GF-D8 (cell line): ENCODE measurements at places on chromosomes 16 and 17.

GRCh38 chr17:16593356-16594102 is 24.5 kb upstream of the ZNF287 start:
- DNase-seq, result no peak

DNA sequence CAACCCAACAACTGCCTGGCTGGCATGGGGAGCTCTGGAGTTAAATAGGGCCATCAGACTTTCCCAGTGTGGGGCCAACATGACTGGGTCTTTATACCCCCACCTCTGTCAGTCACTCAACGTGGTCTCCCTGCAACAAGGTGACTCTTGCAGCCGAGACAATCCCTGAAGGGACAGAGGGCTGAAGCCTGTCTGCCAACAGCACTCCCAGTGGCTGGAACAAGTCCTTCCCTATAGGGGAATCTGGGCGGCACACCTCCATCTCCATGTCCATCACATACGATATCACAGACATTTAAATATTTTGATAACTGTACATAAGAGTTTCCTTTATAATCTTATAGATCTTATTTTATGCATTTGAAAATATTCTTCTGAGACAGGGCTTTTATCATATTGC is 4.8 kb upstream of the MAPT start:
- no peak for DNase-seq

DNA sequence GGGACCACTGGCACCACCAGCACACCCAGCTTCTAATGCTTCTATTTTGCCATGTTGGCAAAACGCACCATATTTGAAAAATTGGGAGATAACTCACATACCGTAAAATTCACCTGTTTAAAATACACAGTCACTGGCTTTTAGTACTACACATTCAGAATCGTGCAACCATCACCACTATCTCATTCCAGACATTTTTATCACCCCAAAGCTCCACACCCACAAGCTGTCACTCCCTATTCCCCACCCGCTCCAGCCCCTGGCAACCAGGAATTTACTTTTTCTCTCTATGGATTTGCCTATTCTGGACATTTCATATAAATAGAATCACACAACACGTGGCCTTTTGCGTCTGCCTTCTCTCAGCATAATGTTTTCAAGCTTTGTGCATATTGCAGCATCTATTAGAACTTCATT is 25.0 kb downstream of the PPL start:
- no peak for DNase-seq

DNA sequence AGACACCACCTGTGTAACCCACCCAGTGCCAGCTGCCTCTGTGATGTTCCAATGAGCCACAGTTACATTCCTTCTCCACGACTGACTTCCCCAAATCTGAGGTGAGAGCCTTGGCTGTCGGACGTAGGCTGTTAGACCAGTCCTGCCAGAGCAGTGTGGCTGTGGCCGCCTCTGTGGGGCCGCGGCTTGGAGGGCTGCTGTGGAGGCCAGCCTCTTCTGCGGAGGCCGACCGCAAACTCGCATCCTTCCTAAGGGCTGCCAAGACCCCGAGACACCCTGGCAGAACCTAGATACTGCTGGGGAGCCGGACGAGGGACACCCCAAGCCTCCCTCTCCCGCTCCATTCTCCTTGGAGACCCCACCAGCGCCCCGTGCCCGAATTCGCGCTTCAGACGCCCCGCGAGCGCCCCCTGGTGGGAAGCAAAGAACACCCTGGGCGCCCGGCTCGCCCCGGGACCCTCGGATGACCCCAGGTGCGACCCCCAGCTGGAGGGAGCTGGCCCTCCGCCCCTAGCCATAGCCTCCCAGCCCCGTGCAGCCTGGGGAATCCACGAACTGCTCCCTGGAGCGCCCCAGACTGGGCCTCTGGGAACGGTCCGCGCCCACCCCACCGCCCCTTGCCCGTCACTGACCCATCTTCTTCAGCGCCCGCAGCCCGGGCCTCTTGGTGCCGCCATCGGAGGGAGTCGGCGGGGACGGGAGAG is 547 bp downstream of the PLCD3 start:
- no peak for DNase-seq

GRCh38 chr17:30391534-30391933 is 12.8 kb downstream of the CPD start:
- DNase-seq, result no peak

- DNase-seq, result no peak
Measured at GRCh38 chr17:19670908-19671307, 22.4 kb downstream of the ALDH3A2 start.

- DNase-seq, result no peak
Measured at GRCh38 chr16:13835935-13836730, 83.8 kb upstream of the ERCC4 start.

DNA sequence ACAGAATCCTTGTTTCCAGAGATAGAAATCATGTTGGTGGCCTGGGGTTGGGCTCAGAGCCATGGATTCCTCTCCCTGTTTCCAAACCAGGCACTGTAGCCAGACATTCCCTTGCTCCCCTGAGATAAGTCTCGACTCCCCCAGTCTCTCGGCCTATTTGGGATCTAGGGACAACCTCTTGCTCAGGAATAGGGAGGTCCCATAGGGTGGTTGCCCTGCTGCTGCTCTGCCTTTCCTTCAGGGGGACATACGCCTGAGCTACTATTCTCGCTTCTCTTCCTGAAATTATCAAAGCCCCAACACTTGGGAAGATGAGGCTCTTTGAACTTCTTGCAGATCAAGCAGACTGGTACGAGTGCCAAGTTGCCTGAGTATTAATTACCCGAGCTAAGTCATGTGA is 58.0 kb downstream of the TBX4 start:
- DNase-seq, result no peak

- no peak for DNase-seq
Measured at GRCh38 chr16:3720418-3720817, 3.1 kb upstream of the TRAP1 start.

DNA sequence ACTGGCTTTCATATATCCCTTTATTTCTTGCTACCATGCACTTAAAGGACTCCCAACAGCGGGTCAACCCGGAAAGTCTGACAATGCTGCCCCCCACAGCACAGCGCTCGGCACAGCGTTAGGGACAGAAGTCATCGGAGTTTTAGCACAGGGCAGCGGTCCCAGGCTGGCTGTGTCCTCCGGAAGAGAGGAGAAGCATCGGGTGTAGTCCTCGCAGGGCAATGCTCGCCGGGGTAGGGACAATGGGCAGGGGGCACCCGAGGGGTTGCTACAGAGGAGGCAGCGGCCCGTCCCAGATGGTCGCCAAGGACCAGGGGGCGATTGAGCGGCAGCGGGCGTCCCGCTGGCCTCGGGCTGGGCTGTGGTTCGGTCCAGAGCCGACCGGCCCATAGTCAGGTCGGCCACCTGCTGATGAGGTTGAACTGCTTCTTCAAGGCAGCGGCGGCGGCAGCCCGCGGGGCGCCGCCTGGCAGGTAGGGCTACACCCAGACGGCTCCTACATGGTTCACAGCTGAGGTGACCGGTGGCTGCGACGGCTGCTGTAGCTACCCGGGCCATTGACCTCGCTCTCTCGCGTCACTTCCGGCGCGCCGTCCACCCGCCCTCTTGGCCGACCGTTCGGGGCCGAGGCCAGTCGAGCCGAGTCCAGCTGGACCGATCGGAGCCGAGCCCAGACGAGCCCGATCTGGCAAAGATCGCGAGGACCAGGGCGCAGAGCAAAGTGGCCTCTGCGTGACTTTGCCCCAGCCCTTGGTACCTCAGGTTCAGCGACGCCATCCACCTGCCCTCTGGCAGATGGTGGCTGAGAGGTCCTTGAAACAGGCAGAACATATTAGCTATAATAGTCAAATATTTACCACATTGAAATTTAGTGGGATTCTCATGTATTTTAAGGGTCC is 4.7 kb upstream of the LCMT1 start:
- DNase-seq, result no peak

DNA sequence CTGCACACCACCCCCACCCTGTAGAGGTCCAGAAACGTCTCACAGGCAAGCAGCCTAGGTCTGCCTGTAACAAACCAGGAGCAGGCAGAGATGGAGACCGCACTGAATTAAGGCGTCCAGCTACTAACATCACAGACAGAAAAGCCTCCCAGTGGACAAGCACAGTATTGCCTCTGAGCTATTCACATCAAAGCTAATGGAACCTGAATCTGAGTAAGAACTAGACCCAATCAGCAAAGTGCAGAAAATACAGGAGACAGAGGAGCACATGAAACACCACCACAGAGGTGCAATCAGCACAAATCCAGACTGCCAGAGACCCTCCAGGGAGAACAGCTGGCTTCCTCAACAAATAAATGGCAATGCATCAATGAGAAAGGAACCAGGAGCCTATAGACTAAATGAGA is 22.2 kb upstream of the PEMT start:
- DNase-seq, result no peak

DNA sequence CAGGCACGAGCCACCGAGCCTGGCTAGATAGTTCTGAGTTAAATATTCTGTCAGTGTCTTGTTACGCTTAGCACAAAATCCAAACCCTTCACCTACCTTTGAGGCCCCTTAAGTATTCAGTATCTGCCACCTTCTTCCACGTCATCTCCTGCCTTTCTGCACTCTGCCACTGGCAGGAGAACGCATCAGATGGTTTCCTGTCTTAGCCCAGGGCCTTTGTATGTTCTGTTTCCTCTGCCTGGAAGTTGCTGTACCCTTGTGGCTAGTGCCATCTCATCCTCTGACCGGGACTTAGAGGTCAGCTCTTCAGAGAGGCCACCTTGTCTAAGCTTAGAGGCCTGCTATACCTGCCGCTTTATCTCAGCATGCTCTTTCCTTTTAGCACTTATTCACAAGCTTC is 67.5 kb upstream of the LGALS9 start:
- no peak for DNase-seq

GRCh38 chr17:81573794-81574642 is 21.9 kb upstream of the FAAP100 start:
- no peak for DNase-seq
